ENCODE measurements at places on chromosomes 6 and 20.

GRCh38 chr20:33796263-33796906 lies 14.8 kb upstream of the CHMP4B start:
- no peak for DNase-seq

DNA sequence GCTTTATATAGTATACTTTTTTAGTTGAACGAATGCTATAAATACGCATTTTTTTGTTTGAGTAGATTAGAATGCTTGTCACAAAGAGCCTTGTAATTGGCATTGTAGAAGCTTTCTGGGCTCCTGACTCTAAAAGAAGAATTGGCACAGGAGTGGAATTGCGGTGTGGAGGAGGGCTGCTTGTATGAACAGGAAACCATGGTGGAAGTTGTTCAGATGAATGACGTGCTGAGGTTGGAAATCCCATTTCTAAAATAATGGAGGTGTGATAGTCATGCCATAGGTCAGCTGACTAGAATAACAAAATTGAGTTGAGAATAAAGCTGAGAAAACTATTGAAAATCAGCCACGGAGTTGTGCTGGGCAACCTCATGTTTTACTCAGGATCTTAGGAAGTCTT lies 174.9 kb downstream of the QKI start:
- DNase-seq, result no peak

- no peak for DNase-seq
Measured at GRCh38 chr6:134230087-134230700, 87.7 kb downstream of the SGK1 start.

GRCh38 chr6:113825781-113826180 lies 31.4 kb upstream of the MARCKS start:
- DNase-seq, result no peak

DNA sequence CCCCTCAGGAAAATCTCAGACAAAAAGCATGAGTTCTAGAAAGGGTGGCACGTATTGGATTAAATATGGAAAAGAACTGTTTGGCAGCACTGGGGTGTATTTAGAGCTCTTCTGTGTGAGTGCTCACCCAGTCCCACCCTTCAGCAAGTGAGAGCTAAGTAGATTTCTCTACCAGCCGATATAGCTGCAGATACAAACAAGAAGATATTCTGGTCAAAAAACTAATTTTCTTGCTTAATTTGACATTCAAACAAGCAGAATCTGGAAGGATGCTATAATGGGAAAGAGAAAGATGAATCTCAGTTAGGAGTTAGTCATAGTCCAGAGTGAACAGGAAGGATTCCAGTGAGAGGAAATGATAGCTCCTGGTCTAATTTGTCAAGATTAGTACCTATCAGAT lies 232.1 kb downstream of the TMEM242 start:
- DNase-seq, result no peak

DNA sequence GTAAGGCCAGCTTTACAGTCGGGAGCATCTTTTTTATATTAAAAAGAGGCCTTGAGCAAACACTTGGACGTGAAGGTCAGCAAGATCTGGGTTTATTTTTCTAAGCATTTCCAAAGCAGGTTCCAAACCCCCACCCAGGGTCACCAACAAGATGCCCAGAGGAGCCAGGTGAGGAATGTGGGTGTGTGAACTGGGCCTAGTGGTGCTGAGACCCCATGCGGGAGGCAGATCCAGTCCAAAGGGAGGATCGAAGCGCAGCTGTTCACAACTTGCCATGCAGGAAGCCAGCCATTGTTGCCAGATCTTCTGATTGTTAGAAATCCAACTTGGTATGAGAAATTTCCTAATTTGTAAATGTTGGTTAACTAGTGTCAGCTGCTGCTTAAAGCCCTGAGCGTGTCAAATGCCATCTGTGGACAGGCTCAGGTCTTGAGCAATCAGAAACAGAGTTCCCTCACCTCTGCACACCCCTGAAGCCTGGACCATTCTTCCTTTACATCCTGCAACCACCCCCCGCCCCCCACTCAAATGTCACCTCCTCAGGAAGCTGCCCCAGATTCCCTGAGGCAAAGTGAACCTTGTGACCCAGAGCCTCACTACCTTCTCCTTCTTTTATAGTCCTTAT lies 46.5 kb downstream of the NFATC2 start:
- DNase-seq, result no peak

GRCh38 chr6:3545156-3545555 lies 88.3 kb upstream of the SLC22A23 start:
- no peak for DNase-seq

- no peak for DNase-seq
Measured at GRCh38 chr6:143701349-143702234, 23.8 kb downstream of the PHACTR2 start.

DNA sequence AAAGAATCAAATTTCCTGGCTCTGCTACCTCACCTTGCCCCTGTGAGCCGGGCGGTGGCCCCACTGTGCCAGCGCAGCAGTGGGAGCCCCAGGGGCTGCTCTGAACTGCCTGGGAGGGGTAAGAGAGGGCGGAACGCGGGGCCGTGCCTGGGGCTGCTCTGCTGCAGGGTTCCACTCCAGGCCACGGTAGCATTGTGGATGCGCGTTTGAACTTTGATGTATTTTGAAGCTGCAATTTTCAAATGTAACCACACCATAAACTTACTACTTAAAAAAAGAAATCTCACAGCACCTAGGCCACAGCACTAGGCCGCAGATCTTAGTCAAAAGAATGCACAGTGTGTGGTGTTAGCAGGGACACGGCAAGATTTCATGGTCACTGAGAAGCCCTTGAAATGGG lies 57.5 kb downstream of the PRDM1 start:
- no peak for DNase-seq

DNA sequence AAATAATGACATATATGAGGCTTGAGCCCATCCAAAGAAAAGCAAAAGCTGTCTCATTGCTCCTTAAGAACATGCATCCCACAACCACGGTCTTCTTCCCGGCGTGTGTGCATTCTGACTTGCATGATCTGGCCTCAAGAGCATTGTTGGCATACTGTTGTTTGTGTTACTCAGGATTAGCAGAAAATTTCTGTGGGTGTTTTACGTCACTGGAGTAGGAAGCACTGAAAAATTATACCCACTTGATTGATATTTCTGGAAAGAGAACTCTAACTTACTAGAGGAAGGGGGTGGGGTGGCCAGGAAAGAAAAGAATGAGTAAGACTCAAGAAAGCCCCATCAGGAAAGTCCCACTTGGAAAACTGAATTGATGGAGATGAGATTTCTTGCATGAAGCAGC lies 326.2 kb upstream of the PRDM1 start:
- no peak for DNase-seq

- no peak for DNase-seq
Measured at GRCh38 chr20:768426-768978, at the start of gene SLC52A3. TSS of gene SLC52A3 (minus strand) at chr20:768500. CDS start at chr20:765774, 2,726 bp downstream.

DNA sequence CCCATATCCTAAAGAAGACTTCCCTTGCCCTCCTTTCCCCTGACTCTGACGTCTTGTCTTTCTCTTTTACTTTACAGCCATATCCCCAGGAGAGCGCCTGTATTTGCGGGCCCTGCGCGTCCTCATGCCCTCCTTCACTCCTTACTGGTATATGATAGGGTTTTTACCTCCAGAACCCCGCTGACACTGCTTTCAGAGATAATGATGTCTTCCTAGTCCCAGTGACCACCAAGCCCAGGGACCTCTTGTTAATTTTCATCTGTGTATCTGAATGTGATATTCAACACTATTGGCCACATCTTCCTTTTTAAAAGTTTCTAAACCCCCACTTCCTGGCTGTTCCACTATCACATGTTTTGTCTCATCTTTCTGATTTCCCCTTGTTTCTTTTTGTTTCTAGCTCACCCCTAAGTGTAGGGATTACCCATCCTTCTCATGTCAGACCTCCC lies 102.0 kb downstream of the HIVEP1 start:
- DNase-seq, result no peak

GRCh38 chr6:46138281-46138680 lies 8.5 kb downstream of the ENPP4 start:
- no peak for DNase-seq

DNA sequence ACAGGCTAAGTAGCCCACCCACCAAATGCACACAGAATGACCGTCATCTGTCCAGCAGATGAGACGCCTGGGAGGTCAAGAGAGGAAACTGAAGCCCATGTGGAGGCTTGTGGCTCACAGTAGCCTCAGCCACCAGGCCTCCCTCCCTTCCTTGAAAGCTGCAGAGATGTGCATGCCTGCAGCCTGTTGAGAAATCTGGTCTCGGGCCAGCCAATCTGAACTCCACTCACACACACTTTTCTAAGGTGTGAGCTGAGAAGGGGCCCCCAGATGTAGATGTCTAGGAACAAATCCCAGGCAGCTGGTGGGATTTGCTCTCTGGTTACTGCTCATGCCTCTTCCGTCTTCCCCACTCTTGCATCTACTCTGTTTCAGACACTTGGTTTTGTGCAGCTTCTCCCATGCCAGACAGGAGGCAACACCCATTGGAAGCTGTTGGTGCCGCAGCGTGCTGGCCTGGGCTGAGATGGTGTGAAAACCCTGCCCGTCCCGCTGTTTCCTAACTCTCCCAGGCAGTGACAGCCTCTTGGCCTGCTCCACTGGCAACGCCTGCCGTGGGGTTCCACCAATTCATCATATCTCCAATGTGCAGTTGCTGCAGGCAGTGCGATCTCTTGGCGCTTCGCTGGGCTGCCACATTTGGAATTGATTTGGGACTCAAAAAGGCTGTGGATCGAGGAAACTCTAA lies 24.1 kb upstream of the PAX1 start:
- DNase-seq, result no peak

- no peak for DNase-seq
Measured at GRCh38 chr20:6094063-6094462, 28.8 kb downstream of the FERMT1 start.

DNA sequence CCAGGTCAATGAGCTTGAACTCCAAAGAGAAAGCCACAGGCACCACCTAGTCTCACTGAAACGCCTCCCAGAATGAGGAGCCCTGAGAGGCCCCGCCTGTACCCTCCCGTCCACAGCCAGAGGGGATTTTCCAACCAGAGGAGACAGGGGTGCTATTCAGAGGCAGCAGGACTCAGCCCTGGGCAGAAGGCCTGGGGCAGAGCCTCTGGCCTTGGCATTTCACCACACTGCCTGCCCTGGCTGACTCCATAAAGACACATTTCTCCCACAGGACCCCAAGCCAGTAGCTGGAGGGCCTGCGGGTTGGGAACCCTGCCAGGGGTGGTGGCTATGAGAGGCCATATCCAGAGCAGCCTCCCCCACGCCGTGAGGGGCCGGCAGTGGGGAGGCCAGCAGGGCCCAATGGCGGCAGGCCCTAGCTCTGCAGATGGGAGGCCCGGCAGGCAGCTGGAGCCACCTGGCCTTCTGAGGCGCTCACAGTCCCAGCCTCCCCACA lies 159.3 kb downstream of the PREX1 start:
- DNase-seq, result no peak

DNA sequence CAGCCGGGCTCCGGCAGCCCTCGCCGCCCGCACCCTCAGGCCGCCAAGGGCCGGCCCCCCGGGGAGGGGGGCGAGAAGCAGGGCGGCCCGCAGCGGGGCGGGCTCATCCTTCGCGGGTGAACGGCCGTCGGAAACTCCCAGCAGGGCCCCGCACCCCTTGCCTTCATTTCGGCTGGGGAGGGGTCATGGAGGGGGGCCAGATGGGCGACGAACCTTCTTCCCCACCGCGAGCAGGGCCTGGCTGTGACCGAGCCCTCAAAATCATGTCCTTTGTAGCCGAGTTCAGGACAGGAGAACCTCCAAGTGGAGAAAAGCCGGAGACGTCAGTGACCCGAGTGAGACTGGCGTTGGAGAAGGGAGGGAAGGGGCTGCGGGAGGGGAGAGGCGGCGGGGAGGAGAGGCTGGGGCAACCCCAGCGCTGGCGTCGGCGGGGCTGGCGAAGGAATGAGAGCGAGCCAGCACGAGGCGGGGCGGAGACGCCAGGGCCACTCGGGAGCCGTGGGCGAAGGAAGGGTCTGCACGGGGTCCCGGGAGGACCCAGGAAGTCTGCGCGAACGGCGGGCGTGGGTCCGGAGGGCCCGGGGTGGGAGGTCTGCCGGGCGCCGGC lies 571 bp upstream of the FOXC1 start:
- no peak for DNase-seq

GRCh38 chr6:43303751-43304331 lies 4.8 kb downstream of the CRIP3 start:
- no peak for DNase-seq

DNA sequence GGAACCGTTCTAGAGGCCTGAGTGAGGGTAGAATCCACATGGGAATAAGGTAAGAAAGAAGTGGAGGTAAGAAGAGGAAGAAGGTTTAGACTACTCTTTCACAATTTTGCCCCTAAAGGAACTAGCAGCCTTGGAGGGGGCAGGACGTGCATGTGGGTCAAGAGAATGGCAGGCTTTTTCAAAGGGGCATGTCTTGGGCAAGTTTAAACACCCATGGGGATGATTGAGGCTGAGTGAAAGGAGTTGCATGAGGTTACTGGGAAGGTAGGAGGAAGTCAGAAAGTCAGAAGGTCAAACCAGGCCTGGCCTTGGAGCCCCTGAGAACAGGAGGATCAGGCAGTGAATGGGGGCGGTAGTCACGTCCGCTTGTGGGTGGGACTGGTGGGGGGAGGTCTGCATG lies 10.2 kb downstream of the ADA start:
- DNase-seq, result no peak
